CD4-positive, alpha-beta T cell treated with Interleukin-6 for 4 hours (primary cell): ENCODE measurements at places on chromosomes 2 and 18.

- DNase-seq, result no peak
Observed at GRCh38 chr2:100742277-100743254, 77.4 kb upstream of the NPAS2 start.

DNA sequence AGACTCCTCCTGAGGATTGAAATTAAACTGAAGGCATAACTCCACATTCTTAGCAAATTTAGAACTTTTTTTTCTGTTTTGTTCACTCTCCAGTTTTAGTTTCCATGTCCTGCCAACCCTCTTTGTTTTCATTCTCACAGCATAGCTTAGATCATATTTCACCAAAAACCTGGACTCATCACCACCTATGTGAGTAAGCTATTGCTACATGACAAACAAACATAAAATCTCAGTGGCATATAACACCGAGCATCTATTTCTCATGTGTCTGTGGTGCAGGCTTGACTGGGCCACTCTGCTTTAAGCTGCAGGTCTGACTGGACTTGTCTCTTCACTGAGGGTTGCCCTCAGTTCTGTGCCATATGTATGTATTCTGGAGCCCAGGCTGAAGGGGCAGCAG, 385.2 kb downstream of the ARHGAP15 start:
- no peak for DNase-seq

- no peak for DNase-seq
Observed at GRCh38 chr18:44712025-44712424, 31.3 kb downstream of the SETBP1 start.

- DNase-seq, result no peak
Observed at GRCh38 chr18:38635709-38636430, 1070.3 kb upstream of the CELF4 start.

DNA sequence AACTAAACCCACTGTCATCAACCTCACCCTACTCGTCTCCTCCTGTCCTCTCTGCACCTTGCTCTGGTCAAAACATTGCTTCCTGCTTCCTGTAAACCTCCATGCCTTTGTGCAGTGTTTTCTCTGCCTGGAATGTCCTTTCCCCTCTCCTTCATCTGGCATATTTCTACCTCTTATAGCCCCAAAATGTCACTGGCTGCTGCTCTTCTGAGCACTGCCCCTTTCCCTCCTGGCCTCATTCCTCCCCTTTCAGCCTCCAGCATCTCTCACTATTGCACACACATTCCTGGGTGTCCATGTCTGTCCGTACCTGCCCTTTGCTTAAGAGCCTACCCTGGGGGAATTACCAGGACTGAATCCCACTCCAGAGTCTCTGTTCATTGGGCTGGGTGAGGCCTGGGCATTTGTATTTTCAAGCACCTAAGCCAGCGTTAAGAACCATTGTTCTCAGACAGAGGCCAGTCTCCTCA, 84.9 kb downstream of the MOGAT1 start:
- DNase-seq, result no peak

- DNase-seq, result no peak
Observed at GRCh38 chr2:189013031-189013430, 38.9 kb downstream of the COL3A1 start.

DNA sequence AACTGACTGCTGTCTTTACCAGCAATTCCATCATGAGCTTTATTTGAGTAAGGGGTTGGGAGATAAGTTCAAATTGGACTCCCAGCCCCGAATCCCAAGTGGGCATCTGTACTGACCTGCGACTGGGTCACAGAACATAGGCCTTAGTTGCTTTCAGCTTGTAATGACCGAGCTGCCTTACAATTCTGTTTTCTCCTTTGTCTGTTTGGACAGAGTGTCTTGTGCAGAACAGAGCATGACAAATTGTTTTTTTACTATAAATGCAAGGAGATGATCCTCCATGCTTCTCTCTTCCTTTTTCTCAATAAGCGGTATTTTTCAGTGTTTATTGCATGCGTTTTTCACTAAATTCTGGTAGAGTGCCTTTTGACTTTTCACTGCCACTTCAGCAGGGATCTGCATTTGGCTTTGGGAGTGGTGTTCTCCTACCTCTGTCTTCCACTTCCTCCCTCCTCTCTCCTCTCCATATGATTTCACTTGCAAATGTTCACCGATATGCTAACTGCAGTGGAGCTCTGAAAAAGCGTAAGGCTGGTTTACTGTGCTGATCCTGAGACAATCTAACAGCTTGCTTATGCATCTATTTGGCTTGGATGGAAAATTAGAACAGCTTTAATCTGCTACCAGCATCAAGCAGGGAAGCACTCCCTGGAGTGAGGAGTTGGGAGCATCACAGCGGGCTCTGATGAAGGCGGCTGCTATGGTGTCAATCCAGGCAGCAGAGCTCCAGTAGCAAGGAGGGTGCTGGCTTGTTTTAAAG, 158.8 kb upstream of the SMIM21 start:
- DNase-seq, result no peak
